Myocyte (in vitro differentiated cells): ENCODE measurements at places on chromosomes 3 and 15. TPM values are rescaled to one million over a fixed set of nuclear protein-coding genes. Genes with fewer than 3 reads are reported as not detected.

GRCh38 chr3:122797291-122797690 lies 2.4 kb downstream of the SLC49A4 start:
- DNase-seq, result no peak

DNA sequence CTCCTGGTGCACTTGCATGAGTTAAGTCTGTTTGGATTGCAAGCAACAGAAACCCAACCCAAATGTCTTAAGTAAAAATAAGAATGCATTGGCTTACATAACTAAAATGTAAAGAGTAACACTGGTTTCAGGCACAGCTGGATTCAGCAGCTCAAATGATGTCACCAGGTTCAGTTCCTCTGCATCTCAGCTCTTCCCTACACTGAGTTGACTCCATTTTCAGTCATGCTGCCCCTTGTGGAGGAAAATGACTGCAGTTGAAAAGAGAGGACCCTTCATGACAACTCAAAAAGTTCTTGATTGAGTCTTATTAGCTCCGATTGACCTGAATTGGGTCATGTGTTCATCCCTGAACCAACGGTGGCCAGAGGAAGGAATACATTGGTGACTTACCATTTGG lies 138.5 kb upstream of the ABI3BP start:
- no peak for DNase-seq

DNA sequence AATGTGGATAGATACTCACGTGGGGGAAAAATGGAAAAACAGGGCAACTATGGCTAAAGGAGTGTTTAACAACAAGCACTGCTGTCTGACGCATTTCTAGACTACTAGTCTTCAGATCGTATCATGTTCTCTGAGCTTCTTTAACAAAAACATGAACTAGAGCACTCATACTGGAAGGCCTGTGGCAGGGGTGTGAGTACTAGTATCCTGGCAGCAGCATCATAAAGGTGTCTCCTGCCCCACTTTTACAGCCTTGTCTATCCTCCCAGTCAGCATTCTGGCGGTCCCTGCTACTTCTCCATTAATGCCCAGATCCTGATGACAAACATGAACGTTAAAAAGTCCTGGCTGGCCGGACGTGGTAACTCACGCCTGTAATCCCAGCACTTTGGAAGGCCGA lies 4.0 kb downstream of the FMN1 start:
- DNase-seq, result no peak

Gene SOX14
- not detected in 2 replicates for total RNA-seq

Gene ILDR1
- total RNA-seq, result not detected in 2 replicates

DNA sequence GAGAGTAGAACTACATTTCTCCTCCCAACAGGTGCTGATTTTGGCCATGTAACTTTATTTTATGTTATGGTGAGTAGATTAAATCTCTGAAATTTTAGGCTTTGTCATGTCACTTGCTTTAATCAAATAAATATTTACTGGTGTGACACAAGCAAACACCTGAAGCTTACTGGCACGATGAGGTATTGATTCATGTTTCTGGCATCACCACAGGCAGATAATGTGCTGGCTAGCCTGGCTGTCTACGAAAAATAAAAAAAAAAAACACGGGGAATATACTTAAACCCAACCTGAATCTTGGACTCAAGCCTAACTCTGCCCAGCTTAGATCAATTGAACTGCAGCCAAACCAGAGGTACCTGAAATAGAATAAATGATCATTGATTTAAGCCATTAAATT lies 65.6 kb upstream of the CADM2 start:
- no peak for DNase-seq

- DNase-seq, result no peak
These were observed 20.9 kb downstream of the IL12A start for GRCh38 chr3:160009525-160009924.

DNA sequence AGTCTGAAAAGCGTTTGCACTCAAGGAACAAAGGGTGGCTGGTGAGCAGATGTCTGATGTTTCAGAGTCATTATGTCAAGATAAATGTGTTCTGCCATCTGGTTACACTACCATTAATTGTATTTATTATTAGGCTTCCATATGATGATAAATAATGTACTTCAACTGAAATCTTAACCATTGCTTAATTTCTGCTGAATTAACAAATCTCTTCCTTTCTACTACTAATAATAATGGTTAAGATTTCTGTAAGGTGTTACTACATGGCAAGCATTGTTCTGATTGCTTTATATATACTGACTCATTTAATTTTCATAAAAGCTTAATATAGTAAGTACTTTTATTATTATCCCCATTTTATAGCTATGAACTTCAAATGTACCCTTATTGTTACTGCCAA lies 68.4 kb upstream of the GALNT15 start:
- no peak for DNase-seq

DNA sequence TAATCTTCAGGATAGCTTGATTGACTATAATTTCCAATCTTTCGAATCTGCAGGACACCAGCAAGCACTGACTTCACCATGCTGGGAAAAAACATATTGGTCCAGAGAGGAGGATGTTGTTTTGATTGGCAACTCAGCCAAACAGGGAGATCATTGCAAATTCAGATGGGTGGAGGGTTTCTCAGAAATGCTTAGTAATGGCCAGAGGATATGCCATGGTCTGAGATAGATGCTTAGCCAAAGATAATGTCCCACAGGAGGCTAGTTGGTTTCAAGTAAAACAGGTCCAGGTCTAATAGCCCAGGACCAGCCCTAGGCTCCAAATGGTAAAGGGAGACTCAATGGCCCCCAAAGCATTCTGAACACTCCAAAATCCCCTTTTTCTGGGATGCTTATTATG lies 46.7 kb upstream of the CCDC80 start:
- no peak for DNase-seq

GRCh38 chr3:25473246-25473645 lies 45.2 kb downstream of the RARB start:
- DNase-seq, result no peak

DNA sequence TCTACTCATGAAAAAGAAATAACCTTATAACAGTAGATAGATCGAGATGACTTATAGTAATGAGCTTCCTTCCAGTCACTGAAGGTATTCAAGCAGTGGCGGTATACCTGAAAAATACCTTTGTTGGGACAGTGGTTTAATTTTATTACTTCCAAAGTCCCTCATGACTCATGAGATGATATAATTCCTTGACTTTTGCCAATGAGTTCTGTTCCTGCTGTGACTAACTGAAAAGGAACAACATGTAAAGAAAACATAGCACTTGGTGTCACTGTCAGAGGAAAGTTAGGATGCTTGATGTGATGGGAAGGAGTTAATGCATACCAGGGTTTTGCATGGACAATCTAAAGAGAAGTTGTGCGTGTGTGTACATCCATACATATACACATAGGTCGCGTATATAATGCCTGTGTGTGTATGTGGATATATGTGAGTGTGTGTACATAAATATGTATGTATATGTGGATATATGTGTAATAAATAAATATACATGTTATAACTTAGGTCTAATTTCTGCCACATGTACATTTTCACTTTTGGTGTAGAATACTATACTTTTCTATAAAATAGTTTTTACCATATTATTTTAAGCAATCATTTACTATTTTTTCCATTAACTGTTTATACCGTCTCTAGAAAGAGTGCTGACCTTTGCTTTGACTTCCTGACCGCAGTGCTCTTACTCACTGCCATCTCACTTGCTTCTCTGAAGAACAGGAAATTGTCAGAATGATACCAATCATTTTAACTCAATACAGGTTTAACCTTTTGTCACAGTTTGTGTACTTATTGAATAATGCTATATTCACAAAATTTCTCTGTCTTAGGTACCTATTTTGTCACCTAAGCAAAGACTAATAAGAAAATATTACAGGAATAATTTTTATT lies 12.6 kb upstream of the PAK2 start:
- peak; percentile 1 for DNase-seq
